ENCODE measurements at places on chromosomes 12 and 14.
A peak's percentile ranks its signal among the peaks of the same experiment; 100 is the strongest.

- no peak for DNase-seq
Measured at GRCh38 chr12:13036881-13037280, 7.3 kb upstream of the FAM234B start.

DNA sequence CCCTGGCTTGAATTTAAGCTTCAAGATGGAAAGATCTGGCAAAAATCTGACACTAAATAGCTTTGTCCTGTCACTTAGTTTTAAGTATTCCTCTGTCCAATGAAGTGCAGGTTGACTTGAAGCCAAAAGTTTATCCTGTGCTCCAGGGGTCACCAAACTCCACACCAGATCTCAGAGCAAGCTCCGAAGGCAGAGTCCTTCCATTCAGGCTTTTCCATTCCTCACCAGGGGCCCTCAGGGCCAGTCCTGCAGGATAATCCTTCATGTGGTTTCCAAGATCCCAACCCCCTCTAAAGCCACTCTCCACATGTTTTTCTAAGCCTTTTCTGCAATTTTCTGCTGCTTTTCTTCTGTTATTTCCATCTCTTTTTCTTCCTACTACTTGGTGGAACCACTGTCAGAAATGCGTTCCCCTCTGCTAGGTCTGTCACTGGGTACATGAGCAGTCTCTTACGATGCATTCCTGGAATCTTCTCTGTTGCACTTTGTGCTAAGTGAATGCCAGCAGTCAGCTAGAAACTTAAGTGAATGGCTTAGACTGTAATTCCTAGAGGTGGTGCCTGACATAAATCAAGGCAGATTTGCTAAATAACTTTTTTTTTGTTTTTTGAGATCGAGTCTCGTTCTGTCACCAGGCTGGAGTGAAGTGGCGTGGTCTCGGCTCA, 251.4 kb downstream of the MSRB3 start:
- DNase-seq, result no peak

DNA sequence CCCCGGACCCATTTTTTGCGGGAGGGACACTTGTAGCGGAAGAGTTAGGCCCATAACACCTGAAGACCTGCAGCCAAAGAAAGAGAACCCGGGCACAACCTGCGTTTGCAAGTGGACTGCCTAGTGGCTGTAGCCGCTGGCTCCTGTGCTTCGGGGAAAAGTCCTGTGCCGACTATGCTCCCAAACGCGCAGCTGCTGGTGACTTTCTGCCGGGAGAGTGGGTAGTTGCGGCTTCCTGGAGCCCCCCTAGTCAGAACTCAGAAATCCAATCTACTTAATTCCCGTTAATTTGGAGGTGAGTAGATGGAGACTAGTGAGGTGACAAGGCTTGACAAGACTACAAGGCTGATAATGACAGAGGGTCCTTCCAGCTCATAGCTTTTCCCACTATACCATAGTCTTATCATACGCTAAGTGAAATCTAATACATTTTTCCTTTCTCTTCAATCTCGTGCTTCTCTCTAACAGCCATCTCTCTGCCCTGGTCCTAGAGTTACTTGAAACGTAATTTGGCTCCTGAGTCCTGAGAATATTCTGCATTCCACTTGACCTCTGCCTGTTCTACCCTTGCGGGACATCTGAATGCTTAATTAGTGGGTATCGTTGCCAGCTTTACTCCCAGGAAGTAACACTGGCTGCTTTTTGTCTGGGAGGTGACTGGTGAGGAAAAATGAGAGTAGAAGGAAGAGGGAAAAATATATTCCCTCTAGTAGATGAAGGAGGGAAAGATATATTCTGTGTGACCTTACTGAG, 556 bp downstream of the MTHFD1 start:
- DNase-seq, result no peak

- no peak for DNase-seq
Measured at GRCh38 chr12:43238281-43238680, 313.7 kb downstream of the ADAMTS20 start.

GRCh38 chr12:25995906-25996305, 37.4 kb downstream of the RASSF8 start:
- no peak for DNase-seq

GRCh38 chr12:19205120-19205519, 75.6 kb downstream of the PLEKHA5 start:
- peak; percentile 37 for DNase-seq

DNA sequence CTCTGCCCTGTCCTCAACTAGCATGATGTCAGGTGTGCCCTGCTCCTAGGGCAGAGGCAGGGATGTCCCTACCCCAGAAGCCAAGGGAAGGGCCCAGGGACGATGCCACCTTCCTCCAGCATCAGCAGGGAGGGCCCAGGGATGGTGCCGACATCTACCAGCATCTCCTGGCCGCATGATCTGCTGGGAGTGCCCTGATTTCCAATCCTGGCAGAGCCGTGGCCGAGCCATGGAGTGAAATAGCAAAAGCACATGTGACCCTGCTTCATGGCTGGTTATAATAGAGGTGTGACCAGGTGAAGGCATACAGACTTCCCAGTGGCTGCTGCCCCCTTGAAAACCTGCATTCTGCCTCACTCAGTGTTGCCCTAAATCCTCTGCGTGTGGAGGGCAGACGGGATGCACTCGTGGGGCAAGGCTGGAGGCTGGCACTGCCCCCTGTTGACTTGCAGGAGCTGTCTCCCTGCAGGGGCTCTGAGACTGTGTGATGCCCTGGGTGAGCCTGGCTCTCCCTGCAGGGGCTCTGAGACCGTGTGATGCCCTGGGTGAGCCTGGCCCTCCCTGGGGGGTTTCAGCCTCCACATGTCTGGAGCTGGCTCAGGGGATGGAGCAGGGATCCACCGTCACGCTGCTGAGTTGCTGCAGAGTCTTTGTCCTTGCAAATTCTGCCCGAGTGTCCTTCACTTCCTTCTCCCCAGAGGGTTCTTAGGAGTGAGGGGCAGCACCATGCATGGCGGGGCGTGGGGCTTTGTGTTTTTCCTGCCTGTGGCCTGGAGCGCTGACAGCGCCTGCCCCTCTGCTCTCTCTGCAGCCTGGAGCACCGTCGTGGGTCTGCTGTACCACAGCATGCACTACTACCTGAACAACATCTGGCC, 51.7 kb downstream of the ADGRD1 start:
- no peak for DNase-seq

GRCh38 chr12:267581-268482, 5.2 kb upstream of the SLC6A13 start:
- peak; percentile 33 for DNase-seq

GRCh38 chr14:92686900-92687427, 61.5 kb downstream of the LGMN start:
- DNase-seq, result peak; percentile 93

GRCh38 chr14:22888662-22889061, 5.6 kb downstream of the REM2 start:
- no peak for DNase-seq

DNA sequence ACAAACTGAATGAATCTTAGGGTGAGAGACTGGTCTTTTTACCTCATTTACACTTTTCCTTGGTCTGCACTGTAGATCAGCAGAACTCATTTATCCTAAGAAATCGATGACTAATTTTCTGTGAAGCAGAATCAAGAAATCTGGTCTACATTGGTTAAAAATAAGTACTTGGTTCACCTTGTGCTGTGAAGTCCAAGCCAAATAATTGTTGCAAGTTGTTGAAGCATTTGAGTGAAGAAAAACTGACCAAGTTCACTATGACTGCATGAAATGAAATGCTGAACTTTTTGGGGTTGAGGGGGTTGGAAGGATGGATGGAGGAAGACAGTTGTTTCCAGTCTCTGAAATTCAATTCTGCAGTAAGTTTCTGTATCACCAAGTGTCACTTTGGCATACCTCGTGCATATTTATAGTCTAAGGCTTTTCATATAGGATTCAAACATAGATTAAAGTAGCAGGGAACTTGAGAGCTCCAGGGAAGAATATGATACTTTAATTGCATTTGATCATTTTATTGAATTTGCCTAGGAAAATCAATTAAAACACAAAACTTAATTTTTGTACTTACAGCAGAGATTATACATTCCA, 75.0 kb downstream of the FAR2 start:
- no peak for DNase-seq

DNA sequence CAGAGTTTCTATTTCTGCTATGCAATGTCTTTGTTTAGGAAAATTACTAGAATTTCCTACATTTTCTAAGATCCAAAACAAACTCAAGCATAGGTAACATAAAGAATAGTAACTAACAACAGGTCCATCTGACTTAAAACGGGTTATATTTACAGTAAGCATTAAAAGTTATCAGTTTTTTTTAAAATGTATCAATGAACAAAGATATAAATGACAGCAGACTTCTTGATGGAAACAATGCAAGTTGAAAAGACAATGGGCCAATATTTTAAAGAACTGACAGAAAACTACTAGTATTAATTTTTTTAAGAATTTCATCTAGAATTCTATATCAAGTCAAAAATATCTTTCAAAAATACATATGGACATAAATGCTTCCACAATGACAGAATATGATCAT, 367.1 kb upstream of the MGAT4C start:
- DNase-seq, result no peak

DNA sequence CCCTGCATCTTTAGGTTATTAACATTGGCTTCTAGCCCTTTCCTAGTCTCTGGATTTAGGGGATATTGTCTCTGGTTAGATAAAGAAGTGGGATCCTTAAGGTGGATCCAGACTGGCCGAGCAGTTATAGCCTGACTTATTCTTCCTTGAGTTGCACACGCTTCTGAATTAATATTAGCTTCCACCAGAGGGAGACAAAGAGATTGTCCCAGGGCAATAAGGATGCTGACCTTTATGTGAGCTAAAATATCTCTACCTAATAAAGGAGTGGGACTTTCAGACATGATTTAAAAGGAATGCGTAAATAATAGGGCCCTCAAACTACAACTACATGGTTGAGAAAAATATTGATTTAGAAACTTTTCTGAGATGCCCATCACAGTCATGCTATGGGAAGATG, 139.7 kb downstream of the SLCO1B3 start:
- peak; percentile 12 for DNase-seq

DNA sequence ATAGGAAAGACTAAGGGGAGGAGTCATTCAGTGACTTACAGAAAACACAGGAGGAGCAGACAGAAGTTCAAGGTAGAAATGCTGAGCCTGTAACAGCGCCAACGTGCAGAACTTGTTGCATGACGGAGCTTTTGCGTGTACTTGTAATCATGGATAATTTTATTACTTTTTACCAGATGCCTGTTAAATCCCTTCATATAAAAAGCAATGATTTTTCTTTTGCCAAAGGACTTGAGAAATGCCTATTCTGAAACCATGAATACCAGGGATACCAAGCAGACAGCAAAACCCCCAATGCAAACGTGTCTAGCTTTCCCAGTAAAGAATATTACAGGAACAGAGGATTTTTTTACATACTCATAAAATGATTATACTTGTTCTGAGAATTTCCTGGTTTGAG, 163.6 kb upstream of the GSC start:
- DNase-seq, result no peak

GRCh38 chr12:24902511-24903328, 46.2 kb downstream of the BCAT1 start:
- DNase-seq, result peak; percentile 81

DNA sequence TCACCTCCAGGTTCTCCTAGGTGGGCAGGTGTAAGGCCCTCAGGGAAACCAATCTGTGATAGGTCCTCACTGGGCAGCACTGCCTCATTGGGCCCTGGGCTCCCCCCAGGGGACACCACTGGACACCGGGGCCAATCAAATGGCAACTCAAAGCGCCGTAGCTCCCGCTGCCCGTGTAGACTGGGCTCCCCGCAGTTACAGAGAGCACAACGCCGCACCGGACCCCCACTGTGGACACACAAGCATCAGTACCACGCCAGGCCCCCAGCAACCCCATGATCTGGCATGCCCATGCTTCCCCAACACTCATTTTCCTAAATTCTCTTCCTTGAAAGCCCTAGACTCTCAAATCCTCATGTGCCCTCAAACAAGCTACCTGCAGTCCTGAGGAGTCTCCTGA, 6.1 kb downstream of the KMT2D start:
- no peak for DNase-seq

DNA sequence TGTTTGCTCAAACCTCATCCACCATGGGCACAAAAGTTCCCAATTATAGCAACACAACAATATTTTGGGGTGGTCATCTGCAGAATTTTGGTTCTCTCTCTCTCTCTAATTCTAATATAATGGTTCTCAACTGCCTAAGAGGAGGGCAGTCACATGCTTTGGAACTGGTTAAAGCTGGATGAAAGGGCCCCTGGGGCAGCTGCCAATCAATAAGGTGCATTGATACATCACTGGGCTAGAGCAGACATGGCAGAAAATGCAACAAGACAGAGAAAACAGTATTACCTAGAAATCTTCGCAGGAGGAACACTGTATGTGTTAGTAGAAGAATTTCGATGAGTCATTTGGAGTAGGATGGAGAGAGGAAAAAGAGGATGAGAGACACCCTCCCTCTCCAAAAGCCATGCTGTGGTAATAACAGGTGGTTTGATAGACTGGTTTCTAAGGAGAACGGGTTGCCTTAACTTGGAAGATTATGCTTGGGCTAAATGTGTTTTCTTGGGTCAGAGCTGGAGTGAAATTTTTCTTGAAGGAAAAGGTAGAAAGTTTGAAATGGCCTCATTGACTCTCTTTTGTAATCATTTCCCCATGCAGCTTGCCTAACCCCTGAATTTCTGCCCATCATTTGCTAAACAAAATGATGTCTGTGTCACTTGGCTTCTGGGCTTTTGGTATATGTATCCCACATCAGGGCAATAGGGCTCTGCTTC, 67.1 kb upstream of the HIF1A start:
- DNase-seq, result peak; percentile 61

DNA sequence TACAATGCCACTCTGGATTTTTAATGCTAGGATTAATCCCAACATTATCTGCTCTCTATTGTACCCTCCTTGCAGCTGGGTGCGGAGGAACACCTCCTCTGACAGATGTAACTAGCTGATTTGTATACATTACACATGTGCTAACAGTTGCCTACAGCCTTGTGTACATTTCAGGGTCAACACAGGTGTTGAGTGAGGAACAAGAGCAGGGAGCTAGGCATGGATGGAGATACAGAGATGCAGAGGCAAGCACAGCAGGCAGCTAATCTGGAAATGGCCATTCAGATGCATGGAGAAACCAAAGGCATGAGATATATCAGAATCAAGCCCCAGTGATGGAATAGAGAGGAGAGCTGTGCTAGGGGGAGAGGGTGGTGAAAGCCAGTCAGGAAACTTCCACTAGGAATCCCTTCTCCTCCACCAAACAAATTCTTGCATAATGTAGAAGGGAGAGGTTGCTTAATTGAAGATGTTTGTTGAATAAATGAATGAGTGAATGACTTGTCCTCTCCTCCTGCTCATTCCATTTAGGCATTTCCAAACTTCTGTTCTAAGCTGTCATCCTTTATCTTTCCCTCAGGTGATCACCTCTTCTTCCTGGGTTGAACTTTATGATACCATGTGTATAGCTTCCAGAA, 313.2 kb downstream of the ATP23 start:
- no peak for DNase-seq

GRCh38 chr14:61395115-61395725, 73.8 kb downstream of the PRKCH start:
- no peak for DNase-seq

All from eye (tissue), 1 donor.